Cortex of kidney (tissue), 1 donor: ENCODE measurements at places on chromosomes 3 and 15.

GRCh38 chr3:14423963-14424362, 21.6 kb downstream of the SLC6A6 start:
- DNase-seq, result no peak

- DNase-seq, result no peak
Measured at GRCh38 chr15:85973584-85974347, 105.9 kb upstream of the AGBL1 start.

DNA sequence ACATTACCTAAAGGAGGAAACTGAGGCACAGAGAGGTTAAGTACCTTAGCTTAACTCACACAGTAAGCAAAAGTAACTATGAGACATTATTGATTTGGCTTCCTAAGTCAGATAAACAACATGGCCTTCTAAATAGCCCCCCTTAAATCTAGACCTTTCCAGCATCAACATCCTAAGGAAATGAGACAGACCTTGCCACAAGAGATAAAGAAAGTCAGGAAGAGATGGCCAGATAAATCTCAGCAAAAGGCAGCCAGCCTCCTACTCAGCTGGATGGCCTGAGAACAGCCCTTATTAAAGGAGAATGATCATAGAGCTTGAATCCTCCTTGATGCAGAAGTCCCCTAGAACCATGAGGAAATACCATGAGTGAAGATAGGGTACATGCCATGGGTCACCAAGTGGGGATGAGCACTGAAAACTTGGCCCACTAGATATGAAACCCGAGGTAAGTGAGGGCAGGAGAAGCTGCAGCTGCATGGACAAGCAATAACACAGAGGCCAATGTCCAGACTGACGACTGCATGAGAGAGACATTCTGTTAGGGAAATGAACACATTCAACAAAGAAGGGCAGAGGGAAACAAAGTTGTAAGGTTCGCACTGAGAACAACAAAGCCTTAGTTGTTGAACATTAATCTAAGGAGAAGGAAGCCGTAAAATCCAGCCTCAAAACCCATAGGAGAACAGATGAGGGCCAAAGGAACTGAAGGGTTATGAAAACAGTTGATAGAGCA, 69.6 kb downstream of the ZIC4 start:
- DNase-seq, result no peak

DNA sequence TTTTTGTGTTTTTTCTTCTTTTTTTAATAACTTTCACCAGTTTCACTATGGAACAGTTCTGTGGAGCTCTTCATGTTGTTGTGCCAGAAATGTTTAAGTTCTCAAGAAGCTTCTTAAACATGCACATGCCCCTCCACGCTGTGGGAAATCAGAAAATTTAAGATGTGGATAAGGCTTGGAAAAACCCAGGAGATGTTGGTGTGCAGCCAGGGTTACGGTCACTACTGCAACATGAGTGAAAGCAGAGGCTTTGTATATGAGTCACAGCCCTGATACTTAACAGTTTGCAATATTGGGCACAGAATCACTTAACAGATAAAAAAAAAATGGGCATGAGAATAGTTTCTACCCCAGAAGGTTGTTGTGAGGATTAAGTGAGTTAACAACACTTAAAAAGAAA, 399.9 kb downstream of the LRTM1 start:
- no peak for DNase-seq

DNA sequence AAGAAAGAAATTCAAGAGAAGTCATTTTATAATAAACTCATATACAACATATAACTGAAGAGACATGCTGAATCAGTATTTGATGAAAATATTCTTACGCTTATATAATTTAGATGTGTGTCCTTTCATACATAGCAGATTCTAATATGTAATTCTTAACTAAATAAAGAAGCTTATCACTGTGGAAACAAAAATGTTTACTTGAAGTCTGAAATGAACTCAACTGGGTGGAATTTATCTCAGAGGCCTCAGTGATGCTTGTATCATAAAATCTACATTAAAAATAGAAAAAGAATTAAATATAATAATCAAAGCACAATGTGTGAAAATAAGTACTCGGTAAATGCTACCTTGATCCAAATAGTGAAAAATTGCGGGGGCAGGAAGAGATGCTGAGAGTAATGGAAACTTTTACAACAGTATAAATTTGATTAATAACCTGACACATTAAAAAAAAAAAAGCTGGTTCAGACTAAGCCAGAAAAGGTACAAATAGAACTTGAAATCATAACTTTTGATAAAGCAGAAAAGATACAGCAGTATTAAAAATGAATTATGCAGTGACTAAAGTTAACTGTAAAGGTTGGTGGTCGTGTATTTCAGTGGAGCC, 12.0 kb upstream of the CBLB start:
- DNase-seq, result no peak

- no peak for DNase-seq
Measured at GRCh38 chr3:158134363-158134762, 24.5 kb downstream of the RSRC1 start.

GRCh38 chr15:51842852-51843737, 13.6 kb downstream of the TMOD3 start:
- DNase-seq, result no peak

DNA sequence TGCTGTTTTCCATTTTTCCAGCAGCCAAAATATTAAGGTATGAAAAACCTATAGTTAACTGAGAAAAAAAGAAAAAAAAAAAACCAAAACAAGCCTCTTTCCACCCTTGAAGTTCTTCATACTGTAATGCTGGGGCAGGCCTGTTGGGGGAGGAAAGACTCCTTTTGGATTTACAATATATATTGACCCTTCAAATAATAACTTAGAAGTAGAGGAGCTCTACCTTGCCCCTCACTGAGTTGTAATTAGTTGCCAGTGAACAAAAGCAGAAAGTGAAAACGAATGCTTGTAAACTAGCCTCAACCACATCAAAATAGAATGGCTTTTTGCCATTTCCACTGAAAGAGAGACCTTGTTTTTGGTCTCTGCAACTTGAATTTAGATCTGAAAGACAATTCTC, 326.6 kb downstream of the NR2F2 start:
- no peak for DNase-seq

GRCh38 chr3:108461661-108462111, 48.7 kb downstream of the MYH15 start:
- DNase-seq, result no peak

DNA sequence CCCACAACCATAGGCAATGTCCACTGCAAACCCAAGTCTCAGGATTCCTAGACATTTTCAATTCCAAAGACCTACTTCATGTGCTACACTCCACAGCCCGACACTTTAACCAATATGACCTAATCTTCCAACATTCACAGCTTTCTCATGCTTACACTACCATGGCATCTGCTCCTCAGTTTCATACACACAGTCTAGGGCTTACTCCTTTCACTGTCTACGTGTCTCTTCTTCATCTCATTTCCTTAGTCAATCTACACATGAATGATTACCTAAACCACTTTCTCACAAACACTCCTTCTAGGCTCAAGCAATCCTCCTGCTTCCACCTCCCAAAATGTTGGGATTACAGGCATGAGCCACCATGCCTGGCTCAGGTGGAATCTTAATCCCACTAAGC, 106.3 kb downstream of the STAG1 start:
- no peak for DNase-seq

DNA sequence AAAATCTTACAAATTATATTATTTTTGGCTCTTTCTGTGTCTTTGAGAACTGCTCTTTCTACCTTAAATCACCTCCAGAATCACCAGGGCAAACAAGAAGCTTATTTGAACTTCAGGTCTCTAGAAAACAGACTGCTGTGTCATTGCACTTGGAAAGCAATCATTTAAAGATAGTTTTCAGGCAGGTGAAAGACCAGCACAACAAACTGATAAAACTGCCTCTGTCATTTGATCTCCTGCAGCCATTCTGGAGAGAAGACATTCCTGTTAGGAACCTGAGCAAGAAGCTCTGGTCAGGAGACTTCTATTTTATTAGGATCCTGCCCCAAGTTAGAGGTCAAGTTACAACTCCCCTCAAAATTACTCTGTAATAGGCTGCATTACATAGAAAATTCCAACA, 50.7 kb upstream of the AP4E1 start:
- no peak for DNase-seq

DNA sequence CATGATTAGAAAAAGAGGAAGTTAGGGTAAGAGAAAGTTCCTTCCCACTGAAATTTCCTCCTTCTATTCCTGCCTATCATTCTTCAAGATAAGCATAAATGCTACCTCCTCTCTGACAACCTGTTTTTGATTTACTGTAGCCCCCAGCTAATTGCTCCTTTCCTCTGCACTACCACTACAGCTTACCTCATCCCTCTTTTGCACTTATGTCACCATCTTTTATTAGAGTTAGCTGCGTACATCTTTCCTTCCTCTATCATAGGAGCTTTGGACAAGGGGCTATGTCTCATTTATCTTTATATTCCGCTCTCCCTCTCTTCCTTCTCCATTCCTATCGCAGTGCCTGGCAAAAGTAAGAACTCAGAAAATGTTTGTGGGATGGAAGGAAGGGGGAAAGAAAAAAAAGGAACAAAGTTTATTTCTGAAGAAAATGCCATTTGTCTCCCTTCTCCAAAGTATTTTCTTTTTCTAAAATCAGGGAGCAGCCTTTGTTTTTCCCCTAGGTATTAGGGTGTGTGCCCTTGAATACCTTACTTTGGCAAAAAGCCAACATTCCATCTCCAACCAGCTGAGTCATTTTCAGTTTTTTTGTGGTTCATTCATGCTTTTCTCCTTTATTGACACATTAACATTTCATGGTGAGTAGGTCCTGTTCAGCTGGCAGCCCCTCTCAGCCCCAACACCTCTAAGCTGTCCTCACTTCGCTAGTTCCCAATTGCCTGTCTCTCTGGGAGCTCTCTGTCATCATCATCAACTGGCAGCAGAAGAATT, 87.6 kb upstream of the SOX2 start:
- no peak for DNase-seq

GRCh38 chr3:26799679-26800317, 177.2 kb downstream of the LRRC3B start:
- no peak for DNase-seq
